ENCODE measurements at places on chromosomes 7 and 10. TPM values are rescaled to one million over a fixed set of nuclear protein-coding genes. Genes with fewer than 3 reads are reported as not detected.
A peak's percentile ranks its signal among the peaks of the same experiment; 100 is the strongest.

GRCh38 chr10:75773813-75774782 is 342.7 kb downstream of the LRMDA start:
- DNase-seq: no peak

- DNase-seq: peak; percentile 41
These were observed 918 bp downstream of the CALHM2 start for GRCh38 chr10:103451091-103451813.

- DNase-seq: no peak
These were observed 201.7 kb downstream of the BICC1 start for GRCh38 chr10:58714409-58714808.

DNA sequence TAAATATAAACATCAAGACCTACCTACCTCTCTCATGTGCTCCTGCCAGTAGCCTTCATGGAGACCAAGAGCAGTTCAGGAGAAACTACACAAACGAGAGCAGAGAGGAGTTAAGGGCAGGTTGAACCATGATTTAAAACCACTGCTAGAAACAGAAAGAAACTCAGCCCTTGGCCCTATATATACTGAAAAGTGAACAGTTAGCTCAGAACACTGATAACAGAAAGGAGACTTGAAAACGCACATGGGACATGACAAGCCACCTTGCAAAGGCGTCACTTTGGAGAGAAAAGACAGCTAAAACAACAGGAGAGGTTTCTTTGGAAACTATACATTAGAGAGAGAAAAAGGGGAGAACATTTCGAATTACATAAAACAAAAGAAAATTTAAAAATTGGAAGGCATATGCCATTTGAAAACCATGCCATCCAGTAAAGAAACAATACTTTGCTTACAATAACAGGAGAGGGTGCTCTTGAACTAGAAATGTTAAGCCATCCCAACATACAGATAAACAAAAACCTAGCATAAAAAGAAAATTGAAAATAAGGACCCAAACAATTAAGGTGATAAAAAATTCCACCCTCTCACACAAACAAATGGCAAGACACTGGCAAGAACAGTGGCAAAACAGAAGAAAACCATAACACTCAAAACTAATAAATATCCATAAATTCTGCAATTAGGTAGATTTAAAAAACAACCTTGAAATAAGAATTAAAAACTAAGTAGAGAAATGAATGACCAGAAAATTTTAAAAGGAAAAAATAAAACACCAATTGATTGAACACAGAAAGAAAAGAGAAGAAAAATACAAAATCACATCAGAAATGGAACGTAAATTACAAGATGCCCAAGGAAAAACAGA is 232.7 kb downstream of the IMMP2L start:
- DNase-seq: no peak

Gene RPA3
- 145 TPM for total RNA-seq

Gene AKR1C4
- not detected for total RNA-seq

- no peak for DNase-seq
These were observed 615.1 kb downstream of the SDK1 start for GRCh38 chr7:3916146-3916545.

All from CD8-positive, alpha-beta memory T cell (primary cell).